Hematopoietic multipotent progenitor cell (in vitro differentiated cells): ENCODE measurements at places on chromosomes 16 and 17.

DNA sequence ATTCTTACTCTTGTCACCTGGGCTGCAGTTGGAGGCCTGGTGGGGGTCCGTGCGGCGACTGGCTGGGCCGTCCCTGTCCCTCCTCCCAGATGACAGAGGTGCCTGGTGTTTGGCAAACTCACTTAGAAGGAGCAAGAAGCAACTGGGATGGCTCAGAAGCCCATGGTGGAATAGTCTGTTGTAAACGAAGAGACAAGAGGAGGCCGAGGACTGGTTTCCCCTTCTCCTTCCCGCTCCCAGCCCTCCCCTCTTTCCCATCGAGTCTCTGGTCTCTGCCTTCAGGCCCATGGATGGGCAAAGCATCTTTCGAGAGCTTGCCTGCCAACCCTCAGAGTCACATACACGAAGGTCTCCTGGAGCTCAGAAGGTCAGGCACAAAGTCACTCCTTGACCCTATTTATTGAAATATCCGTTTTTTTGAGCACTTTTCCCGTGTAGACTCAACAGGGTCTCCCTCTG is 364.4 kb downstream of the SEC14L1 start:
- DNase-seq, result no peak

DNA sequence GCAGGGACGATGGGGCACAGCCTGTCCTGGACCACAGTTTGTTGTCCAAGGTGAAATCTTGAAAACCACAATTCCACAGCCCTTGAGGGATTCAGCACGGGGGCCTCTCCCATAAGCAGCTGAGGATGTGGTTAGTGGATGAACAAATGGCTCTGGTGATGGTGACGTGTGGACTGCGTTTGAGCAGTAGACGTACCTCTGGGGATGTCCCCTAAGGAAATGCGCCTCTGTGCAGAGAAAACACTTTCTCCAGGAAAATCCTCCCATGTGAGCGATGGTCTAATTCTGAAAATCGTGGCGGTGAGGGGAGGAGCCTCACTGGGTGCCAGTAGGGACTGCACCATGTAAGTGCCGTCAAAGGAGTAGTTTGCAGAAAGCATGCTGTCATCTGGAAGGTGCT is 2.7 kb upstream of the SEPTIN12 start:
- DNase-seq, result no peak

DNA sequence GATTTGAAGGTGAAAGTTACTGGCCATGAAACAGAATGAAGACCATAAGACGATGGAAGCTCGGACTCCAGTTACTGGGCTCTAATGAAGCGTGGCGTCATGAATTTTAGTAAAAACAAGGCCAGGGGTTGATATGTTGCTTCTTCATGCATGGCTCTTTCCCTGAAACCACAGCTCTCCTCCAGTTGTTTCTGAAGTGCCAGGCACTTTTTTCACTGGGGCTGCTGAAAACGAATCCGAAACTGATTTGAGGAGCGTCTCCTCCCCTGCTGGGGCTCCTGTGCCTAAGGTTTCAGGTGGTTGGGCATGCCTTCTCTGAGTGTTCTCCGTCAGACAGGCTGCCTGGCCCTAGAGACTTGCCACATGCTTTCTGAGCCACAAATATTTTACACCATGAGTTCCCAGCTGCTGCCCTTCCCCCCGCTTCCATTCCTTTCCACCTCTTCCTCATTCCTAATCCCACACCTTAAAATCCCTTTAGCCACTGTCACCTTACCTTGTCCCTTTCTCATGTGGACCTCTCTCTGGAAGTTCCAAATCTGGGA is 3.7 kb upstream of the MYL4 start:
- DNase-seq, result peak; percentile 43

- DNase-seq, result no peak
Measured at GRCh38 chr16:71775949-71776348, 32.7 kb downstream of the AP1G1 start.

GRCh38 chr17:57746221-57746620 is 1.1 kb upstream of the CCDC182 start:
- DNase-seq, result no peak
